ENCODE measurements at places on chromosomes 16 and 17.

- DNase-seq: no peak
Observed at GRCh38 chr16:71573387-71574094, 3.4 kb downstream of the TAT start.

GRCh38 chr16:57592591-57593003 is 35.8 kb upstream of the ADGRG1 start:
- no peak for DNase-seq

DNA sequence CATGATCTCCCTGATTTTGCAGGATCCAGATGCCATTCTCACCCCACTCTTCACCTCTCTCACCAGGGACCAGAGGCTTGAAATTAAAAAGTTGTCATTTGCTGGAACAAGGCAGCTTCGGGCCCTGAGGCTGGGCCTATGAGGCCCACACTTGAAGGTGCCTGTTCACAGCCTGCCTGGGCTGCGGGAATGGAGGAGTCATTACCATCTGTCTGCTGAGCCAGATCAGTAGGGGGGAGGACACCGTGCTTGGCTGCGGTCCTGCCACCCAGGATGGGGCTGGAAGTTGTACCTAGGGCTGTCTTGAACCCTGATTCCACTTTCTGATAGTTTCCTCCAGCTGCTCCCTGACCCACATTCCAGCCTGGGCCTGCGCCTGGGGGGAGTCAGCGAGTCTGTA is 208.3 kb upstream of the N4BP1 start:
- no peak for DNase-seq

DNA sequence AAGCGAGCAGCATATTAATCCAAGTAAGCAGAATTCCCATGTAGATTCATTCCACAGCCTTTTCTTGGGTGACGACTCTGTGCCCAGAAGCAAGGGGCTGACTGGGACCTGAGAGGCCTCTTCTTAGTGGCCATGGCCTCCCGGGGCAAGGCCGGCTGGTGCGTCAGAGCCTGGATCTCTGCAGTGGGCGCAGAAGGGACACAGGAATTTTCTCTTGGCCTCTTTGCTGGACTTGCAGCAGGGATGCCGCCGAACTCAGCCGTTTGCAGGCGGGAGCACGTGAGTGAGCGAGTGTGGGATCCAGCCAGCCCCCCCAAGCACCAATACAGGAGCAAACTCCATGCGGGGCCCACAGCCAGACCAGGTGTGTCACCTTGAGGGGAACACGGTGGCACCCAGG is 151.8 kb downstream of the RPTOR start:
- no peak for DNase-seq

GRCh38 chr17:69466905-69467667 is 52.6 kb downstream of the MAP2K6 start:
- DNase-seq: no peak

DNA sequence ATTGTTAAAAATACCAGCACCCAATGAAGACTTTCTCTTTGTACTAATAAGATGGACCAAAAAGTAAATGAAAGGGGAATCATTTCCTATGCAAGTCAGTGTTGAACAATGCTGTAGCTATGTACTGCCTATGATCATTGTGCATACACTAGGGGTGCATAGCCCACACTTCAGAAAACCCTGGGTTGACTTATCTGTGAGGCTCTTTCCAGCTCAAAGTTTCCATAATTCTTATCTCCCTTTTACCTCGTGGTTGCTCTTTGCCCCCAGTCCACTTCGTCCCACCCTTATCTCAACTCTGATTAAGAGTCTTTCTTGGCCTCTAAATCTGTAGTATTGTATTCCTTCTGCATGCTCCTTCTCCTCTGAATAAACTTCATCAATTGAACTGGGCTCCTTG is 336.8 kb downstream of the SHISA9 start:
- no peak for DNase-seq

DNA sequence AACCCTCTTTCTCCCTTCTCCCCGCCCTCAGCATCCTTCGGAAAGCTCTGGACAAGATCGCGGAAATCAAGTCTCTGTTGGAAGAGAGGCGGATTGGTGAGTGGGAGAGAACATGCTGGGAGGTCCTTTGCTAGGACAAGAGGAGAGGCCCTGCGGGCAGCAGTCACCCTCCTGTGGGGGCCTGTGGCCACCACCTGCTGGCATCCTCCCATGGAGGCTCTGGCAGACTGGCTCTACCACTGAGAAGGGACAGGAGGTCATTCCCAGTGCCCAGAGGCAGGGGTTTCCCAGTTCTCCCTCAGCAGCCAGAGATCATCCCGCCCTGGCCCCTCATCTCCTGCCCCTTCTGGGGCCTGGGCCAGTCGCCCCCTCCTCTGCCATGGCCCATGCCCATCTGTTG is 7.8 kb downstream of the SULT1A2 start:
- DNase-seq: no peak

GRCh38 chr16:1297018-1297696 is 12.3 kb upstream of the UBE2I start:
- no peak for DNase-seq

DNA sequence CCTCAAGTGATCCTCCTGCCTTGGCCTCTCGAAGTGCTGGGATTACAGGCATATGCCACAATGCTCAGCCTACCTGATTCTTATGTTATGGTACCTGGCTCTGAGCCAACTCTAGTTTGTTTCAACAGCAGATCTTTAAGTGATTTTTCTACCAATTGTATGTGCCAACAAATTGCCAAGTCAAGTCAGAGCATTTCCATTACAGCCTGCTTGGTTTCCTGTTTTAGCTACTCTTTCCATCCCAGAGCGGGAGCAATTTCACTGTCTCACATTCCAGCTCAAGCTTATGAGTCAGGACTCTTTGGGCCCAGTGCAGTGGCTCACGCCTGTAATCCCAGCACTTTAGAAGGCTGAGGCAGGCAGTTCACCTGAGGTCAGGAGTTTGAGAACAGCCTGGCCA is 30.8 kb upstream of the RBBP6 start:
- DNase-seq: no peak

GRCh38 chr17:63534816-63535455 is 11.8 kb downstream of the KCNH6 start:
- DNase-seq: no peak

DNA sequence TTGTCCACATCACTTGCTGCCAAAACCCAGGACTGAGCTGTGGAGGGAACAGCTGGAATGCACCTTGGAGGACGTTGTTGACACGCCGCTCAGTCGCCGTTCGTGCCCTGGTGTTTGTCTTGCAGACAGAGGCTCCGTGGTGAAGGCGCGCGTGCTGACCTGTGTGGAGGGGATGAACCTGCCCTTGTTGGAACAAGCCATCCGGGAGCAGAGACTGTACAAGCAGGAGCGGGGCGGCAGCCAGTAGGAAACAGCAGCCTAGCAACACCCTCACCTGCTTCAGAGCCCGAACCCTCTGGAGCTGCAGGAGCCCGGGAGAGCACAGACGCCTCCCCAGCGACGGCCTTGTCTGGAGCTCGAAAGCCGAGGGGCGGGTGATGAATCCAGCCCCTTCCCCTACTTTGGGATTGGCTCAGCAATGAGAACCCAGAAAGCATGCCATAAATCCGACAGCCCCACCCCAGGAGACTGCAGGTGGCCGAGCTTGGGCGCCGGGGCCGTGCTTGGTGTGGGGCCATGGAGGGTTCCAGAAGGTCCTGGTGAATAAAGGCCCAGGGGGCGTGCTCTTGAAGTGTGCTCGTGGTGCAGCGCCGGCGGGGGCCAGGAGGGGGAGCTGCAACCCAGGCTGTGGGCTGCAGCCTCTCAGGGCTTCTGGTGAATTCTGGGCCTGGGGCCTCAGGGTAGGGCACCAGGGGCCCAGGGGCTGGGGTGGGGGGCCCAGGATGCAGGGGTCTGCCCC is 470 bp upstream of the CDK3 start:
- DNase-seq: no peak

GRCh38 chr16:78240459-78241222 is 141.2 kb downstream of the WWOX start:
- DNase-seq: no peak

DNA sequence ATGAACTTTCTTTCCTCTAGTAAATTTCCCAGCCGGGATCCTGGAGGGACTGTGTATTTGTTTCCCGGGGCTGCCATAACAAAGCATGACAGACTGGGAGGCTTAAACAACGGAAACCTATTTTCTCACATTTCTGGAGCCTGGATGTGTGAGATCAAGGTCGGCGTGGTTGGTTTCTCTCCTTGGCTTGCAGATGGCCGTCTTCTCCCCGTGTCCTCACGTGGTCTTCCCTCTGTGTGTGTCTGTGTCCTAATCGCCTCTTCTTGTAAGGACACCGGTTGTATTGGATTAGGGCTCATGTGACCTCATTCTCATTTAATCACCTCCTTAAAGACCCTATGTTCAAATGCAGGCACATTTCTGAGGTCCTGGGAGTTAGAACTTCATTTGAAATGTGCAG is 22.0 kb upstream of the USP10 start:
- no peak for DNase-seq

DNA sequence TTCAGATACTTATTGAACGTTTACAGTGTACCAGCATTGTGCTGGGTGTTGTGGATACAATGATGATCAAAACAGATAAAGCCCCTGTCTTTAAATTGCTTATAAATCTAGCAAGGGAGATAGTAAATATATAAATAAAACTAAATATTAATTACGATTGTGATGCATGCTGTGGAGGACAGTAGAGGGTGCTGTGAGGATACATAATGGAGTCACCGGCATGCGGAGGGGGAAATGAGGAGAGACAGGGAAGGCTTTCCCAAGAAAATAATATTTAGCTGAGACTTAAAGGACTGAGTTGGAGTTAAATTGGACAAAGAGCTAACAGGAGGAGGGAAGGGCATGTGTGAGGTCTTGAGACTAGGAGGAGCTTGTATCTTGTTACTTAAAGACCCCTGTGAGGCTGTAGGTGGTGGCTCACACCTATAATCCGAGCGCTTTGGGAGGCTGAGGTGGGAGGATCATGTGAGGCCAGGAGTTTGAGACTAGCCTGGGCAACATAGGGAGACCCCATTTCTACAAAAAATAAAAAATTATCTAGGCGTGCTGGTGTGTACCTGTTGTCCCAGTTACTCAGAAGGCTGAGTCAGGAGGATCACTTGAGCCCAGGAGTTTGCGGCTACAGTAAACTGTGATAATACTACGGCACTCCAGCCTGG is 2.4 kb downstream of the DHRS7B start:
- peak; percentile 4 for DNase-seq

GRCh38 chr16:16017812-16018211 is 68.4 kb downstream of the ABCC1 start:
- no peak for DNase-seq

GRCh38 chr17:65749479-65749878 is 188.0 kb upstream of the AXIN2 start:
- no peak for DNase-seq

DNA sequence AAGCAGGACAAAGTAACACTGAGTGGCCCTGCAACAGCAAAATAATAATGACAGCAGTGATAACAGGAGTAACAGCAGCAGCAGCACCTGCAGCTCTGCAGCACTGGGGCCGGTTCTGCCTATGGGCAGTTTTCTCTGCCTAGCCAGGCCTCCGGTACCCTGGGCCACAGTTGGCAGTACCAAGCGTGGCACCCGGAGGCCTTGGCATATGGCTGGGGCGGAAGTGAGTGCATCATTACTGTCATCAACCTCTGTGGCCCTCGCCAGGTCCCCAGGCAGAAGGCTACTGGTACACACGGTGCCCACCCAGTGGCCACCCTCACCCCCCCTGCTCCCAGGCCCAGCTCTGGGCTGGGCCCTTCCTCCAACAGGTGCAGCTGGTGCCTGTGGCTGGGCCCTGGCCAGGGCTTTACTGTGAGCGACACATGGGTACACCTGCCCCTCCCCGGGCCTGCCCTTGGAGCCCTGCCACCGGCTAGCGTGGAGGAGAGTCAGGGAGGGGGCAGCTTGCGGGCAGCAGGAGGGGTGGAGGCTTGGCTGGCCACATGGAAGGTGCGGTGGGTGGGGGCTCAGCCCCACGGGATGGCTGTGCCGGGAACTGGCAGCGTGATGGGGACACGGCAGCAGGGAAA is 3.0 kb downstream of the KCNJ12 start:
- DNase-seq: no peak

GRCh38 chr16:15435216-15435864 is 952 bp downstream of the BMERB1 start:
- no peak for DNase-seq

DNA sequence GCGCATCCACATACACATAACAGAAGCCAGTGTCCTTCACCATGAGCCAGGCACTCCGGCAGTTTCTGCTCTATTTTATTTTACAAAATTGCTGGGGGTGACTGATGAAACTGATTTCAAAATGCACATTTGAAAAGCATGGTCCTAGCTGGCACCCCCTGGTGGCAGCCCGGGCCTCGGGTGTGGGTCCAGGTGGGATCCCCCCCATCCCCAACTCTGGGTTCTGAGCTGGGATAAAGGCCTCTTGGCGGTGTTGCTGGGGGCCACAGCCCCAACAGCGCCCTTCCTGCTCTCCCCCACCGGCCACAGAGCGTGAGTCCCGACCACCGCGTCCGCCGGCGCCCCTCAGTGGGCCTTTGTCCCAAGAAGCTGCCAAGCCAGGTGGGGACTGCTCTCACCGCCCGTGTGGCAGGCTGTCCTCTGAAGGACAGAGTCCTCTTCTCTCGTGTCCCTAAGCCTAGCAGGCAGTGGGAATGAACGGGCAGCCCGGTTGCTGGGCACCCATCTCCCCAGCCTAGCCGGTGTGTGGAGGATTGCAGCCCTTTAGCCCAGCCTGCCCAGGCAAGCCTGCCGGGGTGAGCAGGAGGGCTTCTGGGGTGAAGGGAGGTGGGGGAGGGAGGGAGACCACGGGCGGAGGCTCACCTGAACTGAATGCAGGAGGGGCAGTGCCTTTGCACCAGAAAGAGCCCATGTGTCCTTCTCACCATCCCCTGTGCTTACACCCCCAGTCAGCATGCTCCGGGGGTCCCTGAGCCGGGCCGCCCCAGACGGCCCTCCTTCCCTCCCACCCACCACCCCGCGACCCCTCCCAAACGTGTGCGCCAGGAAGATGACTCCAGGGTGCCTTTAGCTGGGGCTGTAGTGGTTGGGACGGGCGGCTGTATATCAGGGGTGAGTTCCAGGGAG is 898 bp downstream of the SNAI3 start:
- DNase-seq: no peak

DNA sequence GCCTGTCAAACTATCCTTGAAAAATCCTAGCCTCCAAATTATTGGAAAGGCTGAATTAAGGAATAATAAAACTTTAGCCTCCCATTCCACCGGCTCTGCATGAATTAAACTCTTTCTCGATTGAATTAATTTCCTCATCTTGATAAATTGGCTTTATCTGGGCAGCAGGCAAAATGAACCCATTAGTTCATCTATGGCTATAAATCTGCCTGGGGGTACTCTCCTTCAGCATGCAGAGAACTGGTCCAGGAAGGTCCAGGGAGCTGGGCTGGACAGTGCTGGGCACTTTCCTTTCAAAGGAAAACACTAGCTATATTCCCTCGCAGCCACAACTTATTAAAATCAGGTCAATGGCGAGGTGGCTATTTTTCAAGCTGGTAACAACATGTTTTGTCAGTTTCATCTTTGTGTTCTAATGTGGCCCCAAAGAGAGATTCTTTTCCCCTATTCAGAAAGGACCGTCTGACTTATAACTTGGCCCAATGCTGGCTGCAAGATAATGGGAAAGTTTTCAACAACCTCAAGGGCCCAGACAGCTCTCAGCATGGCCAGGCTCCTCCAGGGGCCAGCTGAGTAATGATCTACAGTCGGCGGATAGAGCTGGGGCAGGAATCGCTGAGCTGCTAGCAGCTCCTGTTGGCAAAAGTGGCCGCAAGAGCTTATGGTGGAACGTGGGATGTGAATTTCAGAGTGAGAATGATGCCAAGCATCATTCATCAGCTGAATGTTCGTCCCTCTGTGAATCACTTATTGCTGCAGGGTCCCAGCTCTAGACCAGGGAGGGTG is 326.9 kb downstream of the SLC39A11 start:
- DNase-seq: no peak
